DMS153 (cell line): ENCODE measurements at places on chromosomes 16 and 17.

GRCh38 chr17:82553210-82553930 is 33.8 kb downstream of the FOXK2 start:
- no peak for DNase-seq

GRCh38 chr16:4093495-4094126 is 22.6 kb downstream of the ADCY9 start:
- no peak for DNase-seq

- no peak for DNase-seq
Measured at GRCh38 chr16:30359871-30360170, 4.7 kb upstream of the CD2BP2 start.

GRCh38 chr16:2511128-2511800 is 2.5 kb upstream of the ATP6V0C start:
- DNase-seq, result no peak

DNA sequence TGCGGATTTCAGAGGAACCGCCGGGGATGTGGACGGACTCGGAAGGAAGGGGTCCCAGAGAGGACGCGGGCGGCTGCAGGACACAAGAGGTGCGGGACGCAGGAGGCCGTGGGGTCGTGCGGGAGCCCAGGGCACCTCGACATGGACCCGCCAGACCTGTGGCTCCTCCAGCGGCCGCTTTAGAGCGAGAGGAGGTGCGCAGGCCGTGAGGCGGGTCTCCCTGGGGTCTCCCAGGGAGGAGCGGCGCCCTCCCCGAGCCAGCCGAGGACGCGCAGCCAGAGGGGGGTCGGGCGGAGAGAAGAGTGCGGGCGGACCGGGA is 6.8 kb upstream of the FLYWCH1 start:
- no peak for DNase-seq

DNA sequence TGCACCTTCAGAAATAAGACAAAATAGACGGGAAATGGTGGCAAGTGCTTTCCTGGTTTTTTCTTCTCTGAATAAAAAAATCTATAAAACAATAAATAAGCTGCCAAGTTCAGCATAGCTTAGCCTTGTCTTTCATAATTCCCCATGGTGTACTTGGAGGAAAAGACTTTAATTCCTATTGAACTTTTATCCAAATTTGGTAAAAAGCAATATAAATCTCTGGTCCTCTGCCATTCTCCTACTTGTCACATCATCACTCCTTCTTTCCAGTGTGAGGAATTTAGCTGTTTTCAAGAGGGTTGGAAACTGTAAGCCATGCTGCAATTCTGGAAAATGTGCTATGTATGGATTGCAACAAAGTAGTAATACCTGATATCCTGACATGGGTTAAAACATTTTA is 551.8 kb upstream of the KIF2B start:
- no peak for DNase-seq

- DNase-seq, result no peak
Measured at GRCh38 chr17:4189280-4189679, 46.3 kb downstream of the CYB5D2 start.

GRCh38 chr17:81638683-81639082 is 1.7 kb downstream of the TSPAN10 start:
- DNase-seq, result no peak

DNA sequence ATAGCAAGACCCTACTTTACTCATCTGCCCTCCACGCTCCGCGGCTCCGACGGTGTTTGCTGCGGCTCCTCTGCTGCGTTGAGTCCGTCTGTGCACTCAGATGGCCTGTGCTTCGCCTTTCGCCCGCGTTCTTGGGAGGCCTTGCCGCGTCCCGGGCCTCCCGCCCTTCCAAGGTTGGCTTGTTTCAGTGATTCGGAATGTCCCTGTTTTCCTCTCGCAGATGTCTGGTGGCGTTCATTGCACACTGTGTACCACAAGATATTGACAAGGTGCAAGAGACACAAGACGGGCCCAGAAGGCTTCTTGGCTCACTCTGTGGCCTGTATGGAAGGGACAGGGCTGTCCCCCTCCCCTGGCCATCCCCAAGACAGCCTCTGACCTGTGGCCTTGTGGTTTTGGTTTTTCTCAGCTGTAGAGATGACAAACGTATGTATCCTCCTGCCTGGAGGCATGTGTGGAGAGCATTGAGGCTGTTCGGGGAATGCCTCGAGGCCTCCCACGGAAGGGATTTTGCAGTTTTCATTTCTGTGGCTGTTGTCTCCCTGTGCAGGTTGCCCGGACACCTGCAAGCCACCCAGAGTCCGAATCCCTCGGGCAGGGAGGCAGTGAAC is 15.4 kb downstream of the MGRN1 start:
- no peak for DNase-seq

- no peak for DNase-seq
Measured at GRCh38 chr17:63390090-63390489, 56.0 kb downstream of the CYB561 start.
